HFFc6 (cell line): ENCODE measurements at places on chromosomes 4 and X. TPM values are rescaled to one million over a fixed set of nuclear protein-coding genes. Genes with fewer than 3 reads are reported as not detected.

The GAGE2A gene
- not detected in 3 replicates for total RNA-seq

The MAGEB10 gene
- not detected in 3 replicates for total RNA-seq

The TSR2 gene
- 33.6 to 35.0 TPM (median 33.9 TPM) in 3 replicates for total RNA-seq

The GAGE12D gene
- total RNA-seq = not detected in 2 replicates

The PPA2 gene
- total RNA-seq = 56.7 to 64.0 TPM (median 61.9 TPM) in 3 replicates

The GAGE12J gene
- not detected in 3 replicates for total RNA-seq

The HMGN5 gene
- 1.5 to 2.0 TPM (median 1.8 TPM) in 3 replicates for total RNA-seq

The BMP3 gene
- 0.10 to 0.18 TPM (median 0.18 TPM) in 3 replicates for total RNA-seq

The POF1B gene
- not detected in 3 replicates for total RNA-seq

The UGT2A3 gene
- not detected in 3 replicates for total RNA-seq

The CRMP1 gene
- total RNA-seq = not detected in 3 replicates

The CPZ gene
- total RNA-seq = 1.9 and 3.0 TPM in 2 replicates

The CT45A2 gene
- not detected in 3 replicates for total RNA-seq

The ASMT gene
- not detected in 2 replicates for total RNA-seq

The RIBC1 gene
- 0.29 to 0.56 TPM (median 0.43 TPM) in 3 replicates for total RNA-seq

The DCAF4L1 gene
- not detected in 3 replicates for total RNA-seq

The GPC4 gene
- total RNA-seq = not detected in 3 replicates

The NPFFR2 gene
- not detected in 2 replicates for total RNA-seq
